ENCODE measurements at places on chromosomes 2 and 18. TPM values are rescaled to one million over a fixed set of nuclear protein-coding genes. Genes with fewer than 3 reads are reported as not detected.

MGAT4A gene
- 17.9 TPM for polyA plus RNA-seq

RTN4 gene
- polyA plus RNA-seq: 200 TPM

TMEM247 gene
- polyA plus RNA-seq: not detected

CTNNA2 gene
- 0.08 TPM for polyA plus RNA-seq

REEP1 gene
- 18.2 TPM for polyA plus RNA-seq

TTC32 gene
- polyA plus RNA-seq: 34.6 TPM

ANKRD30BL gene
- 1.0 TPM for polyA plus RNA-seq

GIGYF2 gene
- polyA plus RNA-seq: 61.0 TPM

SPOPL gene
- polyA plus RNA-seq: 25.3 TPM

ATP6V1C2 gene
- 2.7 TPM for polyA plus RNA-seq

NCK2 gene
- polyA plus RNA-seq: 81.8 TPM

ALPP gene
- polyA plus RNA-seq: 0.18 TPM

CAVIN2 gene
- polyA plus RNA-seq: 107 TPM

SCN7A gene
- 98.7 TPM for polyA plus RNA-seq

SERPINB3 gene
- not detected for polyA plus RNA-seq

RESP18 gene
- not detected for polyA plus RNA-seq

PAX3 gene
- polyA plus RNA-seq: 0.14 TPM

ITGA4 gene
- polyA plus RNA-seq: 25.3 TPM

DSG1 gene
- polyA plus RNA-seq: not detected

GNAL gene
- 3.0 TPM for polyA plus RNA-seq

GPR155 gene
- 4.6 TPM for polyA plus RNA-seq

ADGRF3 gene
- 2.0 TPM for polyA plus RNA-seq

ACVR1C gene
- polyA plus RNA-seq: 0.29 TPM

MOCOS gene
- polyA plus RNA-seq: 1.3 TPM

C1GALT1C1L gene
- polyA plus RNA-seq: 1.7 TPM

HRH4 gene
- polyA plus RNA-seq: 0.07 TPM

CFC1 gene
- polyA plus RNA-seq: 10.2 TPM

SGPP2 gene
- polyA plus RNA-seq: 6.3 TPM

ITGB6 gene
- 5.3 TPM for polyA plus RNA-seq

CKAP2L gene
- polyA plus RNA-seq: 15.5 TPM

VIL1 gene
- polyA plus RNA-seq: 1.0 TPM

LDAH gene
- polyA plus RNA-seq: 22.6 TPM

GKN2 gene
- 2.9 TPM for polyA plus RNA-seq

Measured in left lung (tissue), 14 donors.